ENCODE measurements at places on chromosomes 2 and 18.

- no peak for DNase-seq
Measured at GRCh38 chr2:178478130-178478438, 316 bp downstream of the FKBP7 start.

DNA sequence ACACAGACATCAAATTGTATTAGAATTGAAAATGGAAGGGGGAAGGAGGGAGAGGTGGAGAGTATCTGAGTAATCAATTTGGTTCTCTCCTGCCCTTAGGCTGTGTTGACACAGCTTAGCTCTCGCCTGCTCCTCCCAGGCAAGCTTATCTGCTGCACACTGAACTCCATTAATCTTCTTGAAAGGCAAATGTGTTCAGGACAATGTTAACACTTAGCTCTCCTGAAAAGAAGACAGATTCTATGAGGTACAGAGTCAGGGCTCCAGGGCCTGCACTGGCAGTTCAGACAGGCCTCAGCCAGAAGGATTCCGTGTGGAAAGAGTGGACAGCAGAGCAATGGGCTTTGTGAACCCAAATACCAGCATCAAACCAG lies 430.0 kb upstream of the TNP1 start:
- peak; percentile 94 for DNase-seq

DNA sequence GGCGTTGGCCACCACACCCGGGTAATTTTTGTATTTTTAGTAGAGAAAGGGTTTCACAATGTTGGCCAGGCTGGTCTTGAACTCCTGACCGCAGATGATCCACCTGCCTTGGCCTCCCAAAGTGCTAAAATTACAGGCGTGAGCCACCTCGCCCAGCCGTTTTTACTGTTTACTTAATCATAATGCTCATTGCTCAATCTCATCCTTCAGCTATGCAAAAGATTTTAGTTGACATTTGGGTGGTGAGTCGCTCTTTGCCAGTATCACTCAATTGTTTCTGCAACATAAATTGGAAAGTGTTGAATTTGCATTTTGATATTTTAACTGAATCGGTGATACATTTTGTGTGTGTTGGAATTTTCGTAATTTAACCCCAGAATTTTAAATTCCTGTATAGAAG lies 7.8 kb upstream of the ZNF532 start:
- DNase-seq: no peak

DNA sequence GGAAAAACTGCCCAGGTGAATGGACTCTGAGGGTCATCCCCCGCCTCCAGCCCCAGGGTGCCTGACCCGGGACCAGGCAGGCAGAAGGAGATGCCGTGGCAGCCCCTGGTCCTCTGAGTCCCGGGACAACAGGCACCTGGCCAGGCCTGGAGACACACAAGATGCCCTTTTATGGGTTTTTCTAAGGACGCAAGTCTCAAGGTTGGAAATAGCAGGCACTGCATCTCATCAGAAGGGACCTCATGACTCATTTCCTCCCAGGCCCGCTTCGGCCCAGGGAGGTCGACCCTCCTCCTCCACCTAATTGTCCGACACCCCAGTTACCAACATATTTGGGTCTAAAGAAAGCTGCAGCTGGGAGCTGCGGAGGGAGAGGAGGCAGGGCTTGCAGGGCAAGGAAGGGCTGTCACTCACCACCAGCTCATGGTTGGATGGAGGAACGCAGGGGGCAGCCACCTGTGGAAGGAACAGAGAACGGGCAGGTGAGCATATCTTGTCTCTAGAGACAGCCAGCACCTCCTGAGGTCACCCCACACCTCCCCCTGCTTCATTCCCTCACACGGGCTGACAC lies 82.9 kb downstream of the TNS1 start:
- DNase-seq: no peak

GRCh38 chr2:28952836-28953211 lies 28.3 kb upstream of the TOGARAM2 start:
- DNase-seq: no peak

DNA sequence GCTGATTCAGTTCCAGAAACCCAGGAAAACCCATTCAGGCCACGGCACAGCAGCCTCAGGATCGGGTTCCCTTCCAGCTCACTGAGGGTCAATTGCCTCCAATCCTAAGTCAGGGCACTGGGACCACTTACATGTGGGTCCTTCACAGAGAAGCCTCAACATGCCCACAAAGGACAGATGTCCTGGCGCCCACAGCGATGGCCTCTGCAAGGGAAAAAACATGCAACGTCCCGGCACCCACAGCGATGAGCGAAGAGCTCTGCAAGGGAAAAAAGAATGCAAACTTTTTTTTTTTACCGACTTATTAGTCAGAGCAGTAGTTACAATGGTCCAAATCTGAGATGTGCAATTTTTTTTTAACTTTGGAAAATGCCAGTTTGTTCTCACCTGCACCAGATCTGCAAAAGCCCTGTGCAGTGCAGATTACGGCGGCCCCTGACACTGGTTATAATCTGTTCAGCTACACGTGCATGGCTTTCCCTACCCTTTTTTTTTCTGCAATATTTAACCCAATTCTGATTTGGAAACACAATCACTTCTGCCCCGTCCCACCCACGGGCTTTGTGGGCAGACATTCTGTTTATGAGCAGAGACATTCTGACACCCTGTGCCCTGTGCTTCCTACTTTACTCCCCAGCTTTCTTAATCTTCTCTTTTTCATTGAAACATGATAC lies 159.3 kb upstream of the SALL3 start:
- no peak for DNase-seq

GRCh38 chr2:80340022-80340421 lies 35.5 kb upstream of the LRRTM1 start:
- no peak for DNase-seq

GRCh38 chr2:68912732-68913131 lies 40.0 kb downstream of the GKN2 start:
- no peak for DNase-seq

DNA sequence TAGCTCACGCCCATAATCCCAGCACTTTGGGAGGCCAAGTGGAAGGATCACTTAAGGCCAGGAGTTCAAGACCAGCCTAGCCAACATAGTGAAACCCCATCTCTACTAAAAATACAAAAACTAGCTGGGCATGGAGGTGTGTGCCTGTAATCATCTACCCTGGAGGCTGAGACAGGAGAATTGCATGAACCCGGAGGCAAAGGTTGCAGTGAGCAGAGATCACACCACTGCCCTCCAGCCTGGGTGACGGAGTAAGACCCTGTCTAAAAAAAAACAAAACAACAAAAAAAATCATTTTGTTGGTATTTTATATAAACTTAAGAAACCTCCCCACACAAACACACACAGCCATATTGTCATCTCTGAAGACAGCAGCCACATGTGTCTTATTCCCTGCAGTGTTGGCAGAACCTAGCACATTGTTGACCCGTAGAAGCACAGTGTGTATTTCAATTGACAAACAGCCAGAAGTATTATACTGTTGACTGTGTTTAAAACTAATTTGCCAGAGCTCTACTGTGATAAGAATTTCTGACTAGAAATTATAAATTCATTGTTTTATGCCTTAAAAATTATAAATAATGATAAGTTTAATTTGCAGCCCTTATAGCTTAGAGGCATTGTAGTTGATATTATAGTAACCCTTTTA lies 68.1 kb downstream of the DNAJC10 start:
- DNase-seq: no peak

DNA sequence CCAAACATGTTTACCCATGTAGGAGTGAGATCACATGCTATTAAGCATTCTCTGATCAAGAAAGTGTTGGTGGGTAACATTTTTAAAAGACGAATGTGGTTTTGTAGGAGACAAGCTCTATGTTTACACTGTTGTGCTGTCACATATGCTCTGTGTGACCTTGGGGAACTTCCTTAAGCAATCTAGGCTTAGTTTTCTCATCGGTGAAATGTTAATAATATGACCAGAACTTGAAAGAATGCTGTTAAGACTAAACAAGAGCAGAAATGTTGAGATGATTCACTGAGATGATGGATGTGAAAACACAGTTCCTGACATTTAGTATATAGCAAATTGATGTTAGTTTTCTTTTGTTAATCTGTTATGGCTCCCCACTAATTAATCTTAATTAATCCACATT lies 860.9 kb upstream of the CNTNAP5 start:
- no peak for DNase-seq

DNA sequence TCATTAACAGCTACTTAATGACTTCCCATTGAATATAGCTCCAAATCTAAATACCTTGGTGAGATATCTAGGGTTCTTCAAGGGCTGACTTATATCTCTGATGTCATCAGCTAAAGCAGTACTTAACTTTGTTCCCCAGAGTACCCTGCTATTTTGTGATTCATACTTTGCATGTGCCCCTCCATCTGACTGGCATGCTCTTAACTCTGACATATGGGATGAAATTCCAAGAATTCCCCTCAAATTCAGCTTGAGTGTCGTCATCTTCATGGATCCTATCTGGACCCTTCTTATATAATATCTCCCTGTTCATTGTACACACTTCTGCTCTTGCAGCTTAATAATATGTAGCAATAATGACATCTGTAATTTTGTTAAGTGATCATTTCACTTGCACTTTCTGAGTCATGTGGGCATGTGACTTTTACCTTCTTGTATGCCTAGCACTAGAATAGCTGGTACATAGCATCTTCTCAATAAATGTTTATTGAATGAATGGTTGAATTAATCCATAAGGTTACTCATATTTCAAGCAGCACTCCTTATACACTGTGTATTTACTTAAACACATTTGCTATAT lies 172.9 kb downstream of the WDR7 start:
- no peak for DNase-seq

DNA sequence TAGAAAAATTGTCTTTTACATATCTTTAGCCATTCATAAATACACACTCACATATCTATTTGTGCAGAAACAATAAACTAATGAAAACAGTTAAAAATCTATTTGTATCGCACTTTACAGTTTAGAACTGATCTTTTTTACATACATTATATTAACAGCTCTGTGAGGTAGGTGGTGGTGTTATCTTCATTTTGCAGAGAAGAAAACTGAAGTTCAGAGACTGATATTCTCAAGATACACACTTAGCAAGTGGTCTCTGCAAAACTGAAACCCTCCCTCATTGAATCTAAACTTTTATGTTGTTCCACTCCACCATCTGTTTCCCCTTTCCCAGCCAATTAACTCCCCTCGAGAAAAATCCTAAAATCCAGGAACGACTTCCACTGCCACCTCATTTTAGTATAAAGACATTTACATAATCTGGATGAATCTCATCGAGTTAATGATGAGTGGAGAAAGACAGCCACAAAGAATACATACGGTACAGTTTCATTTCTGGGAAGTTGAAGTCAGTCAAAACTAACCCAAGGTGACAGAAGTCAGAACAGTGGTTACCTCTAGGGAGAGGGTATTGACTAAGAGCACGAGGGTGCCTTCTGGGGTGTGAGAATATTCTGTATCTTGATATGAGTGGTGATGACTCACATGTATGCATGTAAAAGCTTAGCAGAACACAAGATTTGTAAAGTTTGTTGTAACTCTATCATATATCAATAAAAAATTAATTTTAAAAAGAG lies 524.2 kb upstream of the TCF4 start:
- DNase-seq: no peak

Data from NCI-H1436 treated with DMSO at 0.1 percent for 48 hours (cell line).